ENCODE measurements at places on chromosomes 2 and 18.

DNA sequence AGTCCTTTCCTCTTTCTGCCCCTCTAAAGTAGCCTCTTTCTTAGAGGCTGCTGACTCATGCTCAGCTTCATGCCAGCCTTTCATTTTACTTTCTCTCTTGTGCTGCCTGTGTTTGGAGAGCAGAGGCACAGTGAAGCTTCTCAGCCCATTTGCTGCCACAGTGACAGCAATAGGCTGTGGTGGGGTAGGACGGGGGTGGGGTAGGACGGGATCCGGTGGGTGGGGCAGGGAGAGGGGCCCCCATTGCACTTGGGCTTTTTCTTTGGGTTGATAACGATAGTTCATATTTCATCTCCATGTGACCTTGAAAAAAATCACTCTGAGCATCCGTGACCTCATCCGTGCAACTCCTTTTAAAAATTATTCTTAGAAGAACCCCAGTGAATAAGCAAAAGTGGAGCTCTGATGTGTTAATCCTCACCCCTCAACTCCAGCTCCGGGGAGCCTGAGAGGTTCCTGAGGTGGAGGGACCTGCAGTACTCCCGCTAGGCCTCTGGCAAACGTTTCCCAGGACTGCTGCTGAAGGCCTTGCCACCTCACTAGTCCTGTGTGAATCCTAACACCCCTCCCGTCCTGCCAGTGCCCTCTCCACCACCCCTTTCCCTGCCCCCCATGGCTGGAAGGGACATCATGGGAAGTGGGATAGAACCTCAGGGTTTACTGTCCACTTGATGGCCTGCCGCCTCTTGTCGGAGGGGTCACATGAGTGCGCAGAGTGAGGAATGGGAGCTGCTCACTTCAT, 70.8 kb downstream of the INPP4A start:
- no peak for DNase-seq

- no peak for DNase-seq
These were observed 21.4 kb downstream of the CHMP1B start for GRCh38 chr18:11872479-11873136.

DNA sequence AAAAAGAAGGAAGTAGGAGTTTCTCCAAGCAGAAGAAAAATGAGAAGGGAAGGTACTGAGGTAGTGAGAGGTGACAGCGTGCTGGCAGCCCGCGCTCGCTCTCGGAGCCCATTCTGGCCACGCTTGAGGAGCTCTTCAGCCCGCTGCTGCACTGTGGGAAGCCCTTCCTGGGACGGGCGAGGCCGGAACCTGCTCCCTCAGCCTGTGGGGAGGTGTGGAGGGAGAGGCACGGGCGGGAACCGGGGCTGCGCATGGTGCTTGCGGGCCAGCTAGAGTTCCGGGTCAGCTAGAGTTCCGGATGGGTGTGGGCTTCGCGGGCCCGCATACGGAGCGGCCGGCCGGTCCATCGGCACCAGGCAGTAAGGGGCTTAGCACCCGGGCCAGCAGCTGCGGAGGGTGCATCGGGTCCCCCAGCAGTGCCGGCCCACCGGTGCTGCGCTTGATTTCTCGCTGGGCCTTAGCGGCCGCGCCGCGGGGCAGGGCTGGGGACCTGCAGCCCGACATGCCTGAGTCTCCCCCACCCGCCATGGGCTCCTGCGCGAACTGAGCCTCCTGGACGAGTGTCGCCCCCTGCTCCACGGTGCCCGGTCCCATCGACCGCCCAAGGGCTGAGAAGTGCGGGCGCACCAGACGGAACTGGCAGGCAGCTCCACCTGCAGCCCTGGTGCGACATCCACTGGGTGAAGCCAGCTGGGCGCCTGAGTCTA, 11.1 kb upstream of the CYS1 start:
- no peak for DNase-seq

GRCh38 chr2:126029316-126029715, 626.6 kb upstream of the GYPC start:
- no peak for DNase-seq

- no peak for DNase-seq
These were observed 362.3 kb downstream of the MYCN start for GRCh38 chr2:16302431-16303272.

DNA sequence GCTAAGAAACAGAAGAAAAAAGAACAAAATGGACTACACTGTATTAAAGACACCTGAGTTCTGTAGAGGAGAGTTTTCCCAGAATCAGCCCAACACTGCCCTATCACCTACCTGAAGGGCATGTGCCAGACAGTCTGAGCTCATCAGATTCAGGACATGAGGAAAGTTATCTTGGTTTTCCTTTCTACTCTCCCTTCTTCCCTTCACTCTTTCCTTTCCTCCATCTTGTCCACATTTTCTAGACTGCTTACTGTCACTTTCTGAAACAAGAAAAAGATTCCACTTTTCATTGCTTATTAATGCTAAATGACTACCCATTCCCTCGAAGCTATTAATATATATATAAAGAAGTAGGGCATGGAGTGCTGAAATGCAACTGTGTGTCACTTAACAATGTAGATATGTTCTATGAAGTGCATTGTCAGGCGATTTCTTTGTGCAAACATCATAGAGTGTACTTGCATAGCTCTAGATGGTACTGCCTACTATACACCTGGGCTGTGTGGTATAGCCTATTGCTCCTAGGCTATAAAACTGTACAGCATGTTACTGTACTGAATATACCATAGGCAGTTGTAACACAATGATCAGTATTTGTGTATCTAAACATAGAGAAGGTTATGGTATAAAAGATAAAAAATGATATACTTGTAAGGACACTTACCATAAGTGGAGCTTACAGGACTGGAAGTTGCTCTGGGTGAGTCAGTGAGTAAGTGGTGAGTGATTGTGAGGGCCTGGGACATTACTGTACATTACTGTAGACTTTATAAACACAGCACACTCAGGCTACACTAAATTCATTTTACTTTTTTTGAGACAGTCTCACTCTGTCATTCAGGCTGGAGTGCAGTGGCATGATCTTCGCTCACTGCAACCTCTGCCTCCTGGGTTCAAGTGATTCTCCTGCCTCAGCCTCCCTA, 145.5 kb upstream of the ITGA6 start:
- no peak for DNase-seq

DNA sequence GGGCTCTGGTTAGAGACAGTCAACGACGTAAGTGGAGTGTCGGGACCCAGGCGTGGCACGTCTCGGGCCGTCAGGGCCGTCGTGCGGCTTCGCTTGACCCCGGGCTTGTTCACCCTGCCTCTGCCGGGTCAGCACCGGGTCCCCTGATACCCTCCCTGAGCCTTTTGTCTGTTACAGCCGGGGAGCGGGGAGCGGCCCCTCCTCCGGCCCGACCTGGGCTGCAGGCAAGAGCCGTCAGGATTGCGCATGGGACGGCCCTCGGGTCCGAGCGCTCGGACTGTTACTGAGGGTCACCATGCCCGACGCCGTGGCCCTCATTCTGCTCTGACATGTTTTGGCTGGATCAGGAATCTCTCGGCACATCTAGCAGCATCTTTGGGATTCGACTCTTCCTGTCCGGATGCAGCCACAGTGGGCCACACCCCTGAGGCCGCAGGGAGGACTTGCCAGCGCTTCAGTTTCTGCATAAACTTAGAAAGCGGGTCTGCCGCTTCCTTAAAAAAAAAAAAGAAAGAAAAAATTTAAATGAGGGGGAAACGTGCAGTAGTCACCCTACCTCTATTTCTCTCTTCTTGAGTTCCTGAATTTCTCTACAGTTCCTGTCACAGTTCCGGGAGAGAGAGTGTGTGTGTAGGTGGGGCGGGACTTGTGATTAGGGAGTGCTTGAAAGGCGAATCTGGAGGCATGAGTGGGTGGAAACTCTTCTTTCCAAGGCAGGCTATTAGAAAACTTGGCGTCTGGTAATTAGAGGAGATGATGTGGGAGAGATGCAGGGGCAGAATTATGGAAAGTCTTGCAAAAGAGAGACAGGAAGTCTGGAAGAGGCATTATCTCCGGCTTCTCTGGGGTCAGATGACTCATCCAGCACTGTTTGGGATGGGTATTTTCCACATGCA, 909 bp downstream of the TMEM87B start:
- DNase-seq, result peak; percentile 77

DNA sequence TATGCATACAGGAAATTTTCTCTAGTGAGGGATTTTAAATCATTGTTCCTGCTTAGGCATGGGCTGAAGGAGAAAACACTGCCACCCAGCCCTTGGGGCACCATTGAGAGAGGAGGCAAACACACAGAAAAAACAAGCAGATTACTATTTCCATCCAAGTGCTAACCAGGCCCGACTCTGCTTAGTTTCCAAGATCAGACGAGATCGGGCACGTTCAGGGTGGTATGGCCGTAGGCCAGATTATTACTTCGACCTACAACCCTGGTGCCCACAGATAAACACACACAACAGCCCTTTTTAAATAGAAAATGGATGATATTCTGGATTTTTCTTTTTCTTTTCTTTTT, 45.4 kb upstream of the RHOB start:
- no peak for DNase-seq

GRCh38 chr2:178949584-178949983, 100.4 kb downstream of the CCDC141 start:
- DNase-seq, result no peak

DNA sequence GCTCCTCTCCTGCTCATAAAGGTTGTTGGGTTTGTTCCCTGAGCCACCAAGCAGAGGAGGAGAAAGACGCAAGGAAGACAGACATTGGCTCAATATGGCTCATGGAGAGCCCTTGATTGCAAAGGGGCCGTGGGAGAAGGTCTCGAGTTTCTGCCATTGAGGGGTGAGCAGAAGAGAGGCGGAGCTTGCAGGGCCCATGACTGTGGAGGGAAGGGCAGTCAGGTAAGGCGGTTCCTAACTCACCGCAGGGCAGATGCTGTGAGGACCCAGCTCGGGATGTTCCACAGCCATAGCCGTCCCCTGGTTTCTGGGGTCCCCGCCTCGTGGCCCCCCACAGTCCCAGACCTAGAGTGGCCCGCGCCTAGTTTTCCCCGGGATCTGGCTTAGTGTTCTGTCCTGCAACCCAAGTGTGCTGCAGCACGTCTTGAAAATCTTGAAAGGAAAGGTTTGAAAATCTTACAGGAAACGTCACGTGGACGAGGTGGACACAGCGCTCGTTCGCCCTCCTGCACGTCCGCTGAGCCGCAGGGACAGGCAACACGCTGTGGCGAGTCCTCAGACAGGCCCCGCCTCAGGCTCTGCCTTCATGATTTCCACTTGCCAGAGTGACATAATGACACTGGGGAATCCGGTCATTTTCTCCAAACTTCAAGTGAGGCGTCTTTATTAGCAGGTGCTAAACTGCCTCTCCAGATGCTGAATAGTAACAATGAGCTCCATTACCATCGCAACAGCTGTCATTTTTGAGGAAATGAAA, 105.5 kb upstream of the HDAC4 start:
- no peak for DNase-seq

DNA sequence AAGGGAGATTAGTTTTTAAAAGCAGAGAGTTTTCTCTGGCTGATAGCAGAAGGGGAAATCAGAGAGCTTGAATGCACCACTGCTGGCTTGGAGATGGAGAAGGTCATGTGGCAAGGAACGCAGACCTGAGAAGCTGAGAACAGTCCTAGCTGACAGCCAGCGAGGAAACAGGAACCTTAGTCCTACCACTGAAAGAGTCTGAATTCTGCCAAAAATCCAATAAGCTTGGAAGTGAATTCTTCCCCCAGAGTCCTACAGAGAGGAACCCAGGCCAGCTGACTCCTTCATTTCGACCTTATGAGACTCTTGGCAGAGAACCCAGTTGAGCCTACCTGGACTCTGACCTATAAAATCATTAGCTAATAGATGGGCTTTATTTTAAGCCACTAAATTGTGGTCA, 371.9 kb upstream of the TNP1 start:
- no peak for DNase-seq

DNA sequence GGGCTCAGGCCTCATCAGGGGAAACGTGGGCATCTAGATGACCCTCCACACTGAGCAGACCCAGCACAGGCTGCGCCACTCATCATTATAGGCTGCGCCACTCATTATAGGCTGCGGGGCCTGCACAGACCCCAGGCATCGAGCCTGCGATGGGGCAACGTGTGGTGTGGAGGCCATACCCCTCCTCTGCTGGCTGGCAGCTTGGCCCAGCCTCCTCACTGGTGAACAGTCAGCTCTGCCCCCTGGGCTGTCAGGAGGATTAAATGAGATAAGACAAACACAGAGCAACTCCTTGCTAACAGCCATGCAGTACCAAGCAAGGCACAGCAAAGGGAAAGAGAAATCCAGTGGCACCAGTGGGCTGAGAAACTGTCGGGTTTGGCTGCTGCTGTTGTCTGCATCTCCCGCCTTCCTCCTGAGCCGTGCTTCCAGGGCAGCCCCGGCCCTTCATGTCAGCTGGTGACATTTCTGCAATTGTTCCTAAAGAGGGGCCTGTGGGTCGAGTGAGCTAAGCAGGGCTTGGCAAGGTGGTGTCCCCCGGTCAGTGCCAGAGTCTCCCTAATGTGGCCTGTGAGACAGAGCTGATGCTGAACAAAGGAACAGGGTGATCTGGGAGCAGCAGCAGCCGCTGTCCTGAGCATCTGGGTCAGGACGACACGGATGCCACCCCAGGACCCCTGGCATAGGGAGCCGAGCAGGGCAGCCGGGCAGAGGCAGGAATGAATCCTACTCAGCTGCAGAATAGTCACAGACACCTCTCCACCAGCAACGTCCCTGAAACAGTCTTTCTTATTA, 48.7 kb downstream of the RRM2 start:
- no peak for DNase-seq

DNA sequence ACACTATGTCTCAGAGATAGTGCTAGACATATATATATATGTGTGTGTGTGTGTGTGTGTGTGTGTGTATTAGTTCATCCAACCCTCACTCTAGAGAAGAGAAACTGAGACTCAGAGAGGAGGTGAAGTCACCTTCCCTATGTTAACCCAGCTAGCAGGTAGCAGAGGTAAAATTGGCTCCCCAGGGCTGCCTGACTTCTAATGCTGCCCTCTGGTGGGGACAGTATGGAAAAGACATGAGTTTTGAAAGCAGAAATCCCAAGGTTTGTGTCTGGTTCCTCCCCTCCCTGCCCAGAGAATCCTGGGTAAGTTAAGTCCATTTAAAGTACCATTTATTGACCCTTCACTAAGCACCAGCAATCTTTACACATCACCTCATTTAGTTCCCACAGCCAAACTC, 137.7 kb downstream of the THNSL2 start:
- DNase-seq, result peak; percentile 14

DNA sequence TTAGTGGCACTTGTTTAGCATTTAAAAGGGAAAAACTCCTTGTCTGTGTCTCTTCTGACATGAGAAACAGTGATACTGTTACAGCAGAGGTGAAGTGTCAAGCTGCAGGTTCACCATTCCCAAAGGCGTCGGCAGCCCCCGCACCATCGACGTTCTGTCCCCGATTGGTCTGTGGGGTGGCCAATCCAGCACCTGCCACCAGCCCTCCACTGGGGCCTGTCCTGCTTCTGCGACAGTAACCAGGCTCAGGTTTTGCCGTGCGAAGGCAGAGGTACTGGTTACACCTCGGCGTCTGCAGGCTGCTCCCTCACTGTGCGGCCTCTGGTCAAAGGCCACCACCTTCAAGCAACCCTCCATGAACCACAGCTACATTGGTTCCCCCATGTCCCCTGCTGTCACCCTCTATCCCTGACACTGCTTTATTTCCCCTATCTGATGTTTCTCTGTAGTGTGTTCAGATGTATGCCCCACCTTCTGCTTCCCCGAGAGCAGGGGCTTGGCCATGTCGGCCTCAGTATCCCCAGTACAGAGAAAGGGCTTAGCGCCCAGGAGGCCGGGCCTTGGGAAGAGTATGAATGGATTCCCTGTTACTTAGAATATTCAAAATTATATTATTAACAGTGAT, 8.6 kb upstream of the ESPNL start:
- no peak for DNase-seq

Data from AML-193 (cell line).